IMR-90 (cell line): ENCODE measurements at places on chromosomes 2 and 18.

- H3K4me1 ChIP-seq: no peaks in the 10 kb centered on the region
- peaks cover 16% of the 10 kb centered on the region for H3K27me3 ChIP-seq
- no peak for DNase-seq
- no peaks in the 10 kb centered on the region for H3K36me3 ChIP-seq
Measured at GRCh38 chr18:37260367-37261093, 305.1 kb downstream of the CELF4 start.

DNA sequence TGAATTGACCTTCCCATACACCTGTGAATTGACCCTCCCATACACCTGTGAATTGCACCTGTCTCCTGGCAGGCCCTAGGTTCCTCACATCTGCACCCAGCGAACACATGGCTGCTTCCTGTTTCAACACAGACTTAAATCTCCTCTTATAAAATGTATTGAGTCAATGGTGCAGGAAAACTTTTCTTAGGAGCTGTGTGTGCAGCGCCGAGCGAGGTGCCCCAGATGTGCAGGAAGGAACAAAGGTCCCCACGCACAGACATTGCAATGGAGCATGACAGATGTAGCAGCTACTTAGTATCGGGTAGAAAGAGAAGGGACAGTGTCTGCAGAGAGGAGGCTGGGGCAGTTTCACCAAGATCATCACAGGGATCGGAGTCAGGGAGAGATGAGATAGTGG lies 85.5 kb upstream of the PXDN start:
- no peak for DNase-seq
- H3K4me3 ChIP-seq: no peak overlapping the region
- H3K27ac ChIP-seq: no peak overlapping the region
- no peaks in the 10 kb centered on the region for H3K36me3 ChIP-seq

DNA sequence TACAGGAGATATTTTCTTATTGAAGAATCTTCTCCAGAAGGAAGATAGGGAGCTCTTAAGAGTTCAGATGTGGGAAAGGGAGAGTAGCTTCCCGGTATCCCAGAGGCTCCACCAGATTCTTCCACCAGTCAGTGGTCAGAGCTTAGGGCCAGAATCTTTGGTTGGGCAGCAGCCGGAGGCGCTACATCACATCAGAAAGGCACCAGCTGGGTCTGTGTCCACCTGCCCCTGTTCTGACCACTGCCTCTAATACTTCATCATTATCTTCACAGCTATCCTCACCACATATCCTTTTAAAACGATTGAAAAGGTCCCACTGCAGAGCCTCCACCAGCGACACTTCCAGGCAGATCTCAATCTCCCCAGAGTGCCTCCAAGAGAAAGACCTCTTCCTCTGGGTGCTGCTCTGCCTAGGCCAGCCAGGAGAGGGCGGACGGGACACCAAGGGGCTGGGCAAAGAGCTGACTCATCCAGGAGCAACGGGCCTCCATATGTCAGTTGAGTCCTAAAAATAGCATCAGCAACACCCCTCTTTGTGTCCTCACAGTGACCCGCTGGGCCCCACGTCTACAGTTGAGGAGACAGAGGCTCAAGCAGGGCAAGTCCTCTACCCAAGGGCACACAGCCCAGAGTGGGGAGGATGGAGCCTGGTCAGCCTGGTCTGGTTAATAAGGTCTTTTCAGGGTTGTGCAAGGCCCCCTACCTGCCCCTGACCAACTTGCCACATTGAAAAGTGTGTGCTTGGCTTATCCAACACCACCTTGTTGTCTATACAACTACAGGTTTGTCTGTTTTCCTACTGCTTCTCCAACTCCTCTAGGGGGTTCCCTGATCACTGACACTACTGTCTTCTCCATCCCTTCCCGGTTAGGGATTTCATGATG lies 81.2 kb downstream of the ADD2 start:
- no peak overlapping the region for H3K27ac ChIP-seq
- H3K36me3 ChIP-seq: no peaks in the 10 kb centered on the region
- DNase-seq: peak; percentile 46

GRCh38 chr2:203715744-203716143 lies 9.3 kb downstream of the CD28 start:
- no peaks in the 10 kb centered on the region for H3K4me1 ChIP-seq
- H3K4me3 ChIP-seq: no peak overlapping the region
- DNase-seq: no peak
- peaks cover 4% of the 10 kb centered on the region; the same call in 1 of the 2 replicates for H3K27me3 ChIP-seq
- no peak overlapping the region for H3K27ac ChIP-seq

GRCh38 chr18:74316257-74317170 lies 875 bp downstream of the C18orf63 start:
- no peak overlapping the region for H3K4me3 ChIP-seq
- peak overlapping the region; percentile 78 for H3K27ac ChIP-seq
- peaks cover 5% of the 10 kb centered on the region for H3K4me1 ChIP-seq
- no peaks in the 10 kb centered on the region for H3K36me3 ChIP-seq

DNA sequence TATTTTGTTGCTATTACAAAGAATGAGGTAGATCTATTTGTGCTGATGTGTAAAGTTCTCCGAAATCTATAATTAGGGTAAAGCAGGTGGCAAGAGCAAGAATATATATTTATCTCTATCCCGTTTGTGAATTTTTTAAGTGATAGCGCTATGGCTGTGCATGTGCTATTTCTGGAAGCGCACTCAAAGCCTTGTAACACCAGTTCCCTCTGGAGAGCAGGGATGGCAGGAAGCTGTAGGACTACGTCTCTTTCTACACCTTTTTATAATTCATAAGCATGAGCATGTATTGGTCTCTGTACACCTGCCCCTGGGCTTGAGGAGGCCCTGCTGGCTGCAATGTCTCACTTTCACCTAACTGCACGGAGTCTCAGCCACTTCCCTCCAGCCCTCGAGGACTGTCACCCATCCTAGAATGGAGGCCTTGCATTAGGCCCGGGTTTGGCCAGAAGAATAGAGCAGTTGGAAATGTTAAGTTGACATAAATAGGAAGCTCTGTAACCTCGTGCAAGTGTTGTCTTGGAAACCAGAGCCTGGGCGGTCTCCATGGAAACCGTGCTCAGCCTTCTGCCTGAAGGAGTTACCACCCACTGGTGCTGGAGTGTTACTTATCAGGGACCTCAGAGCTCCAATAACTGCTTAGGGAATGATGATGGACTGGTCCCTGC lies 20.9 kb downstream of the ITM2C start:
- H3K27ac ChIP-seq: no peak overlapping the region
- H3K4me3 ChIP-seq: no peak overlapping the region
- H3K4me1 ChIP-seq: no peaks in the 10 kb centered on the region; the same call in 1 of the 2 replicates

- H3K27me3 ChIP-seq: peaks cover 7% of the 10 kb centered on the region
- H3K4me1 ChIP-seq: no peaks in the 10 kb centered on the region
- no peaks in the 10 kb centered on the region for H3K36me3 ChIP-seq
- H3K27ac ChIP-seq: no peak overlapping the region
- no peak overlapping the region for H3K4me3 ChIP-seq
Measured at GRCh38 chr2:231425811-231426703, 30.5 kb downstream of the B3GNT7 start.

DNA sequence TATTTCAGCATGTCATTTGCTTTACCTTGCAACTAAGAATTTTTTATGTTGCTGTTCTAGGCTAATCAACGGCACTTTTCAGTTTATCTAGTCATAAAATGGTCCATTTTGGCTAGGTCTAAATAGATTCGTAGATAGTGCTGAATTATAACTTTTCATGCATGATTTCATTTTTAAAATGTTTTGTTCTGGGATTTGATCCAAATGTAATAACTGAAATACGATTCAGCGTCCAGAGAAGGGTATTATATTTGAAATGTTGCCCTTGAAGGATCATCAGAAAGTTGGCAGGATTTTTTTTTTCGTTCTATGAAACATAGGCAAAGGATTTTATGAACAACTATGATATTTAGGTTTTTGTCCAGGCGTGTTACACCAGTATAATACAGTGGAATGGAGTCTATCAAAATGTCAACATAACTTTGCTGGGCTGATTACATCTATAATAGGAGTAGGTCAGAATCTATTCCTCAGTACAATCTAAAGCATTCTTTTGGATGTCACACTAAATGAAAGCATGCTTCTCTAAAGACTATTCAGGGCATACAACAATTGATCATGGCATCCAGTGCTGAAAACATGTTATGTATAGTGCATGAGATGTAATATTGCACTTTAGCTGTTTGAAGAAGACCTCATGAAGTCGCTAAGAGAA lies 24.8 kb downstream of the TTC27 start:
- no peaks in the 10 kb centered on the region for H3K4me1 ChIP-seq
- no peak overlapping the region; the same call in 1 of the 2 replicates for H3K27ac ChIP-seq
- no peaks in the 10 kb centered on the region for H3K27me3 ChIP-seq
- DNase-seq: peak; percentile 12
- no peak overlapping the region for H3K4me3 ChIP-seq
- peaks cover 9% of the 10 kb centered on the region for H3K36me3 ChIP-seq

- H3K4me3 ChIP-seq: no peak overlapping the region
- peaks cover 15% of the 10 kb centered on the region for H3K36me3 ChIP-seq
- no peaks in the 10 kb centered on the region for H3K27me3 ChIP-seq
- no peak overlapping the region for H3K27ac ChIP-seq
Measured at GRCh38 chr2:30159766-30160165, 13.0 kb downstream of the YPEL5 start.

DNA sequence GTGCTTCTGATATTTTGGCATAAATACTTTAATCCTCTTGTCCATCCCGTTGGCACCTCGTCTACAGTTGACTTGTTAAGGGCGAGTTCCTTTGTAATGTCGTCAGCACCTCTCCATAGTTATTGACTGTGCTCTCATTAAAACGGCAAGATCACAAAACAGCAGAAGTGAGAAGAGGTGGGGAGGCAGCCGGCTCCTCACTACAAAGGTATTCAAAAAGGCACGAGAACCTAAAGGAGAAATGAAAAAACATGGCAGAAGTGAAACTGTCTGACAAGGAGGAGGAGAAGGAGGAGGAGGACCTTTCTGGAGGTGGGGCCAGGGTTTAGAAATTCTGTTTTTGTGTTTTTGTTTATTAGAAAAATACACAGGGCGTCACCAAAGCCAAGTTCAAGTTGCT lies 235.6 kb downstream of the BCL11A start:
- no peak for DNase-seq
- no peak overlapping the region for H3K27ac ChIP-seq
- H3K36me3 ChIP-seq: no peaks in the 10 kb centered on the region
- H3K4me1 ChIP-seq: no peaks in the 10 kb centered on the region

- H3K27ac ChIP-seq: no peak overlapping the region
- no peaks in the 10 kb centered on the region; the same call in 1 of the 2 replicates for H3K27me3 ChIP-seq
- no peak for DNase-seq
- no peak overlapping the region for H3K4me3 ChIP-seq
- H3K36me3 ChIP-seq: no peaks in the 10 kb centered on the region
Measured at GRCh38 chr2:8426550-8426949, 255.3 kb upstream of the ID2 start.

- peak overlapping the region; percentile 49 for H3K4me3 ChIP-seq
- no peaks in the 10 kb centered on the region for H3K36me3 ChIP-seq
- H3K27me3 ChIP-seq: peaks cover 42% of the 10 kb centered on the region
- H3K27ac ChIP-seq: no peak overlapping the region
Measured at GRCh38 chr18:48409591-48410094, 460 bp upstream of the ZBTB7C start.
